ENCODE measurements at places on chromosomes 4 and X.

DNA sequence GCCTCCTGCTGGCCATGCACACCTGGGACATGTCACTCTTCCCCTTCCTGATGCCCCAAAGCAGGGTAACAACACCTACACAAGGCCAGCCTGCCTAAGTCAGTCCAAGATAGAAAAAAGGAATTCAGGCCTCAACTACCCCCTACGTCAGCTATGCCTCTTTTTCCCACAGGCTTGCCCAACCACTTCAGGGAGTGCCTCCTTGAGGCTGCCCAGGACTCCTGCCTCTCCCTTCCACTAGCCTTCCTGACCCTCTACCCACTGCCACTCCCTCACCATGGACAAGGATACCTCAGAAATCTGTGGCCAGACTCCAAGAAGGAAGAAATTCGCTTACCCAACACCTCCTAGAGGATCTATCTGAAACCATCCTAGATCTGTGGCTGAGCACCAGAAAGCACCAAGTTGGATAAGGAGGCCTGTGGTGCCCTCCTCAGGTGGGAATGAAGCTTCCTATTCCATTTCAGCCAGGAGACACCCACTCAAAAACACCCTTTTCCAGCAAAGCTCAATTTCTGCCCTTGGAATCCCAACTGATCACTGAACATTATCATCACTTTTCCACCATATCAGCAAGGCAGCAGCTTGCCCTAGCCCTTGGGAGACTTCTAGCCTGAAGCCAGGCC is 1.8 kb downstream of the KDM5C start:
- peak overlapping the region; percentile 97 for H3K27ac ChIP-seq
- DNase-seq, result no peak
- no peaks in the 10 kb centered on the region for H3K27me3 ChIP-seq

GRCh38 chr4:74293558-74293957 is 14.7 kb upstream of the EPGN start:
- no peaks in the 10 kb centered on the region for H3K4me1 ChIP-seq
- no peak for DNase-seq
- no peak overlapping the region for H3K27ac ChIP-seq
- H3K4me3 ChIP-seq, result no peak overlapping the region

- peaks cover 6% of the 10 kb centered on the region for H3K4me1 ChIP-seq
- H3K4me3 ChIP-seq, result no peak overlapping the region
- DNase-seq, result no peak
- H3K27ac ChIP-seq, result no peak overlapping the region
Measured at GRCh38 chr4:51909236-51909703, 66.3 kb downstream of the DCUN1D4 start.

GRCh38 chr4:27316176-27316575 is 455.5 kb downstream of the STIM2 start:
- no peak for DNase-seq
- peaks cover 2% of the 10 kb centered on the region for H3K27me3 ChIP-seq
- no peaks in the 10 kb centered on the region for H3K36me3 ChIP-seq
- H3K4me1 ChIP-seq, result no peaks in the 10 kb centered on the region
- no peak overlapping the region for H3K4me3 ChIP-seq

GRCh38 chrX:17964871-17965270 is 103.8 kb upstream of the RAI2 start:
- H3K27me3 ChIP-seq, result peaks cover 6% of the 10 kb centered on the region
- no peak overlapping the region for H3K27ac ChIP-seq
- DNase-seq, result no peak
- H3K36me3 ChIP-seq, result no peaks in the 10 kb centered on the region
- no peaks in the 10 kb centered on the region for H3K4me1 ChIP-seq

GRCh38 chr4:164012396-164013027 is 518.0 kb downstream of the TMA16 start:
- no peaks in the 10 kb centered on the region for H3K36me3 ChIP-seq
- no peak overlapping the region for H3K27ac ChIP-seq
- H3K4me3 ChIP-seq, result no peak overlapping the region

DNA sequence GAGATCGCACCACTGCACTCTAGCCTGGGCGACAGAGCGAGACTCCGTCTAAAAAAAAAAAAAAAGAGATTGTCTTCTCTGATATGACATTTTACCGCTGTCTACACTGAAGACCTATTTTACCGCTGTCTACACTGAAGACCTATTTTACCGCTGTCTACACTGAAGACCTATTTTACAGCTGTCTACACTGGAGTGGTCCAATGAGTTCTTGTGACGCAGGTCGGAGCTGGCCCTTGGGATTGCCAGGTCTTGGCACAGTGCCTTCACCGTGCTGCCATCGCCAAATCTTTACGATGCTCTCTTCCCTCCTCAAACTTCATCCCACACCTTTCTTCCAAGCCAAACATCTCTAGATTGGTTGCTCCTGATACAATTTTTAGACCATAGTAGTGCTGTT is 183.1 kb upstream of the FAT1 start:
- no peak overlapping the region for H3K4me3 ChIP-seq
- no peak overlapping the region for H3K27ac ChIP-seq
- H3K4me1 ChIP-seq, result no peaks in the 10 kb centered on the region
- no peaks in the 10 kb centered on the region for H3K27me3 ChIP-seq

GRCh38 chr4:110510955-110511544 is 35.1 kb downstream of the ENPEP start:
- no peaks in the 10 kb centered on the region for H3K27me3 ChIP-seq
- H3K4me1 ChIP-seq, result peaks cover 6% of the 10 kb centered on the region
- H3K4me3 ChIP-seq, result no peak overlapping the region

DNA sequence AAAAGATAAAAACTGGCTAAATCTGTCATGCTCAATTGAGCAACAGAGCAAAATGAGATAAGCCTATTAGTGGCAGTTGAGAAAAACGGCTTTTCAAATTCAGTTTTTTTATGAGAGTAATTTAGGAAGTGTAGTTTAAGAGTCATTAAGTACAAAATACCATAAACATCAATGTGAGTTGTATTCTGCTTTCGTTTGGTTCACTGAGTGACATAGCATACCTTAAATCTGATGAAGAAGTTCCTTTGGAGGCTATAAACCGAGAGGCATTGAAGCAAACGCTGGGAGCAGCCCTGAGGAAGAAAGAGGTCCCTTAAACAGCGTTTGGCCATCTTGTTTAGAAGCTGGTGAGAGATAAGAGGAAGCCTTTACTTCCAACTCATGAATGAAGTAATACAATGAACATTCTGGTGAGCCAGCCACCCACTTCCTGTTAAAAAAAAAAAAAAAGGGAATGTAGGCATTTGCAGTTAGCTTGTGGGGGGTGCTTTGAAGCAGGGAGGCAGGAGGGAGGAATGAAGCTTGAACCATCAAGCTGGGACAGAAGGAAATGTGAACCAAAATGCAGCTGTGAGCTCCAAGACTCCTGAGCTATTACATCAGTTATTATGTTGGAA is 132.3 kb downstream of the ZNF330 start:
- no peak overlapping the region for H3K27ac ChIP-seq
- no peak overlapping the region for H3K4me3 ChIP-seq
- no peaks in the 10 kb centered on the region for H3K27me3 ChIP-seq
- no peaks in the 10 kb centered on the region for H3K4me1 ChIP-seq
- no peaks in the 10 kb centered on the region for H3K36me3 ChIP-seq

GRCh38 chr4:53702334-53703266 is 111.3 kb upstream of the LNX1 start:
- H3K36me3 ChIP-seq, result no peaks in the 10 kb centered on the region
- peak overlapping the region; percentile 29 for H3K4me3 ChIP-seq
- H3K27me3 ChIP-seq, result peaks cover 4% of the 10 kb centered on the region
- H3K4me1 ChIP-seq, result peaks cover 11% of the 10 kb centered on the region
- peak; percentile 22 for DNase-seq
- peak overlapping the region; percentile 13 for H3K27ac ChIP-seq

DNA sequence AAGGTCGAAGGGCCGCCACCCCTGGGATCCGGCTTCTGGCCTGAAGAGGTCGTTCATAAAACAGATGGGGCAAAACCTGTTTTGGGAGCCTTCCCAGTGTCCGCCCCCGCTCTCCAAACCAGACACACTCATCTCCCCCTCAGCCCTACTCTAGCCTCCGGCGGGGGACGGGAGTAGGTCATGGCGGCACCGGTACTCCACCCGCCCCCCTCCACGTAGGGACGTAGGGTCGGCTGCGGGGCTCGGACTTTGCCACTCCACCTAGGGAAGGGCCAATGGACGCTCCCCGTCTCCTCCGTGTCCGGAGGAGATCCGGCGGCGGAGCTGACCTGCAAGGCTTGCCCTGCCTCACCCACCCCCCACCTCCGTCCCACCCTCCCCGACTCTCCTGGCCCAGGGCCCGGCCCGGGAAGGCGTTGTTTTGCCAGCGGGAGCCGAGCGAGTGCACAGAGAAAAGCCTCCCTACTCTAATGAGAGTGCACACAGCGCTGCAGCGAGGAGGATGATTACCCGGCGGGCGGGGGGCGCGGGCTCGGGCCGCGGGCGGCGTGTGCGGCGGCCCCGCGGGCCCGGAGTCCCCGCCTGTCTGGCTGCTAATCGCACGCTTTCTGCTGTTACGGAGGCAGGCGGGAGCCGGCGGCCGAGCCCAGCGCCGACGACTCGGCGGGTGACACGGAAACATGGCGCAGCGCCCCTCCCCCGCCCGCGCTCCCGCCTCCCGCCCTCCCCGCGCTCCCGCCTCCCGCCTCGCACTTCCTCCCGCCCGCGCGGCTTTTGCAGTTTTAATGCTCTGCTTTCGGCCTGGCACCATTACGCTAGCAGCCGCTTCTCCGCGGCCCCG is 8.3 kb upstream of the BCOR start:
- no peaks in the 10 kb centered on the region for H3K27me3 ChIP-seq
- H3K27ac ChIP-seq, result peak overlapping the region; percentile 78
- H3K4me1 ChIP-seq, result peaks cover 17% of the 10 kb centered on the region
- H3K36me3 ChIP-seq, result no peaks in the 10 kb centered on the region
- DNase-seq, result peak; percentile 80
